Stimulated activated CD4-positive, alpha-beta T cell treated with anti-CD3 and anti-CD28 coated beads, Interleukin-12 subunit alpha, Interleukin-12 subunit beta, amount 100 ng/mL, for 24 hours (primary cell): ENCODE measurements at places on chromosomes 11 and 22.

DNA sequence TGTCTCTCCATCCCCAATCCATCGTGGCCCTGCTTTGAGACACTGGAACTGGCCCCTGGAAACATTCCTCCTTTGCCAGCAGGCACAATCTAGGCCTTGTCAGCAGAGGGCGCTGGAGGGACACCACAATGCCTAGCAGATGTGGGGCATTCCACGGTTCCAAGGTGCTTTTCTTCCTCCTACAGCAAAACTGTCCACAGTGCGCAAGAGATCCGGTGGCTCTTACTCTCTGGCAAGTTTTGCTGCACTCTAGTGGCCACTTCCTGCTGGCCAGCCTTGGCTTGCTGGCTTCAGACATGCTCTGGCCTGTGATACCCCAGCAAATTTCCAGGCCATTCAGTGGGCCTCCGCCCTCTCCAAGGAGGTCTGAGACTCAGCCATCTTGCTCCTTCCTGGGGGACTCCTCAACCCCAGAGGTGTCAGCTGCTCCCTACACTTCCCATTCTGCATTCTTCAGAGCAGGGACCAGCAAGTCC is 17.1 kb upstream of the RBM4B start:
- peak; percentile 84 for DNase-seq

DNA sequence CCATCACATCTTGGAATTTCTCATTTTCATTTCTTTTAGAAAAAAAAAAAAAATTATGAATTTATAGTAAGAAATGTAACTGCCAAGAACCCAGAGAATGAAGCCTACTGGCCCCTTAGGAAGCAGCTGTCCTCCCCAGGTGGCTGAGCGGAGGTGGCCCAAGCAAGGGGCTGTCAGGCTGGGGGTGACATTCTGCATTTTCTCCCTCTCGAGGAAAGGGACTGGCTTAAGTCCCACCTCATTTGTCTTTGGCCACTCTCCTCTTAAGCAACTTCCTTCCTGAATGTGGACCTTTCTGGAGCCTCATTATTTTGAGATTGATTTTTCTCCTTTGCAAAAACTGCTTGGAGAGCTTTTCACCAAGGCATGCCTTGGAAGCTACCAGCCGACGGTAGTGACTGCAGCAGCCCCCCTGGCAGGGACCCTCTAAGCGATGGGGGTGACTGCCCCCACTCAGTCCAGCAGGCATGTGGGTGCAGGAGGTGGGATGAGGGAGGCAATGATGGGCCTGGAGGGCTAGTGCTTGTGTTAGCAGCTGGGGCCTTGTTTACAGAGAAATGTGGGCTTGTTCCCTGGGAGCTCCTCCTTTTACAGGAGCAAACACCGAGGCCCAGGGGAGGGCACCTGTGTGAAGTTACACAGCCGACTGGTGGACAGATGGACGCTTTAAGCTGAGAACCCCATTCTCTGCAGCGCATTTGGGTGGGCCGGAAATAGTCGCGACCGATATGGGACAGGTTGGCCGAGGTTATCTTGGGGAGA is 111.7 kb downstream of the MORC2 start:
- DNase-seq: no peak

GRCh38 chr11:78427615-78428265 is 10.1 kb upstream of the GAB2 start:
- DNase-seq: no peak

DNA sequence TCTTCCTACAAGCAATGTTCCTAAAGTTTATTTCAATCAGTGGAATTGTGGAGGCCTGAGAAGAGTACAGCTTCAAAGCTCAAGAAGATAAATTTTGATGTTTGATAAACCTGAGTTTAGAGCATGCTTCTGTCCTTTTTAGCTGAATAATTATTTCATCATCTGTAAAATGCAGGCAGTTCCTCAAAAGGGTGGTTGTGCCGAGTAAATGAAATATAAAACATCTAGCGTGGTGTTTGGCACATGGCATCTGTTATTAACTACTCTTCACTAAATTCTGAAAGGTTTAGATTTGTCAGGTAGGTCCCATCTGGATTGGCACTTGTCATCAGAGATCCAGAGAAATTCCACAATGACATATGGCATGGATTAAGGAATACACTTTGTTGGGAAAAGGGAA is 155.1 kb downstream of the DDX10 start:
- DNase-seq: no peak

DNA sequence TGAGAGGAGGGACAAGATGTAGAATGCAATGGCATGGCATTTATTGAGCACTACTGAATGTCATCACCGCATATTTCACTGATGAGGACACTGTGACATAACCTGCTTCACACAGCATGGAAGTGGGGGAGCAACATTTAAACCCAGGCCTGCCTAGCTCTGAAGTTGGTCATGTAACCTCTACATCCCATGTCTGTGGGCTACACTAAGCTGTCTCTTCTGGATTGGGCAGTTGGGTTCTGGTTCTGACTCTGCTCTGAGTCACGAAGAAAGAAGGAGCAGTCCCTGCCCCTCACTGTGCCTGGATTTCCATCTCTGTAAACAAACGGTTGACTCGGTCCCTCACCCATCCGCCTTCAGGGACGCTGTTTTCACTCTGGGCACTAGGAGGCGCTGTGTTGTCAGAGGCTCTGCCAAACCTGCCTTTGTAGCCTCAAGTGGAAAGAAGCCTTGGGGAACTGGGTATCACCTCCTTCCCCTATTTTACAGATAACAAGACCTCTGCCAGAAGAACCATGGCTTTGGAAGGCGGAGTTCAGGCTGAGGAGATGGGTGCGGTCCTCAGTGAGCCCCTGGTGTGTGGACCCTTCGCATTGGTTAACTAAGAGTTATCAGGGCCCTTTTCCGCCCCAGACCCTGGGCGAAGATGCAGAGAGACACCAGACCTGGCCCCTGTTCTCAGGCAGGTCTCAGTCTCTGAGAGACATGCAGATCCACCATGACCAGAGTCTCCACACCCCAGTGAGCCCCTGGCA is 12.7 kb upstream of the ARHGEF17 start:
- peak; percentile 72 for DNase-seq

GRCh38 chr22:22075382-22076163 is 93.0 kb upstream of the TOP3B start:
- DNase-seq: no peak

DNA sequence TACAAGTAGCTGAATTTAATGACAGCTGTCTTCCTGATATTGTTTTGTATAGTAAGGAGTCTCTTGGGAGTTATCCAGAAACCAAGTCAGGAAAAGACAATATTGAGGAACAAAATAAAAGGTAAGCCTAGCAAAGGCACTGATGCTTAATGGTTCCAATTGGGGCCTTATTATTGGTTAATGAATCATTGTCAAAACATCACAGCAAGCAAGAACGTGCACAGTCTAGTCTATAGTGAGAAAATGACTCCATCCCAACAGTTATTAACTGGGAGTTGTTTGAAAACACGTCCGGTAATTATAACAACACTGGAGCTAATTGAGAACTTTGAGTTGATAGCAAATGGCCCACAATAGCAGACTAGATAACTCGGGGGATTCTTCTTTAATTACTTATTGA is 17.7 kb downstream of the BSX start:
- no peak for DNase-seq

- no peak for DNase-seq
Measured at GRCh38 chr11:76684516-76684915, 14.0 kb upstream of the LRRC32 start.

GRCh38 chr11:2348986-2349385 is 28.1 kb upstream of the CD81 start:
- no peak for DNase-seq

DNA sequence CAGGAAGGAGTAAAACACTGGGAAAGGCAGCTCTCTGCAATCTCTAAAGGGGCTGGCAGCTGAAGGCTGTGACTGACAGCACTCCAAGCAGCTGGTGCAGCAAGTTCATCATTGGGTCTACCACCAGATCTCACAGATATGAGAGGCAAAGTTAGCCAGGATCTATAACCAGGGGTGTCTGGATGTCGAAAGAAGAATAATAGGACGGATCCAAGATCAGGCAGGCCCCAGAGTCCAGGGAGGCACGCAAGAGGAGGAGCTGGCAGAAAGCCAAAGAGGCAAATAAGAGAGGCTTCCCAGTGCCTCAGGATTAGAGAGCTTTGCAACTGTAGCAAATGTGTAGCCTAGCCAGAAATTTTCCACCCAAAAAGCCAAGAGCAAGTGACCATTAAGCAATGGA is 77.1 kb downstream of the RBMXL2 start:
- DNase-seq: no peak

DNA sequence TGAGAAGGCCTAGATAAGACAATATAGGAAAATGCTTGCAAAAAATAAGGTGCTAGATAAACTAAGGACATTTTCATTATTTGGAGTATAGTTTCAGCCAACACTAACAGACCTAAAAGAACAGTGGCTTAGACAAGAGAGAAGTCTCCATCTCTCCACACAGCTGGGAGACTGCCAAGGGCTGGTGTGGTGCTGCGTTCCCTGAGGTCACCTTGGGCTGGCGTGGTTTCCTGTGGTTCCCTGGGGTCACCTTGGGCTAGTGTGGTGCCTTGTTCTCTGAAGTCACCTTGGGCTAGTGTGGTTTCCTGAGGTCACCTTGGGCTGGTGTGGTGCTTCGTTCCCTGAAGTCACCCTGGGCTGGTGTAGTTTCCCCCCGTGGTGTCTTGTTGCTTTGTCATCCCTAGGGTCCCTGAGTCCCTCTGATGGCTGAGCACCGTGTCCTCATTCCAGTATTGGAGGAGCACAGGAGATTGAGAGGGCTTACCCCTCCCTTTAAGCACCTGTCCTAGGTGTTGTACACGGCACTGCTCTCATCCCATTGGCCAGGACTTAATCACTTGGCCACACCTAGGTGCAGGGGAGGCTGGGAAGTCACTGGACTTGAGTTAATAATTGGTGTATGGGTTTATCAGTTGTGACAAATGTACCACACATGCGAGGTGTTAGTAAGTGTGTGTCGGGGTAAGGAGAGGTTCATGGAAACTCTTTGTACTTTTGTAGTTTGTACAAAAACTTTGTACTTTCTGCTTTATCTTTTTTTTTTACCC is 14.9 kb downstream of the SAMM50 start:
- DNase-seq: no peak

GRCh38 chr22:20574920-20575353 is 67.5 kb downstream of the MED15 start:
- no peak for DNase-seq

DNA sequence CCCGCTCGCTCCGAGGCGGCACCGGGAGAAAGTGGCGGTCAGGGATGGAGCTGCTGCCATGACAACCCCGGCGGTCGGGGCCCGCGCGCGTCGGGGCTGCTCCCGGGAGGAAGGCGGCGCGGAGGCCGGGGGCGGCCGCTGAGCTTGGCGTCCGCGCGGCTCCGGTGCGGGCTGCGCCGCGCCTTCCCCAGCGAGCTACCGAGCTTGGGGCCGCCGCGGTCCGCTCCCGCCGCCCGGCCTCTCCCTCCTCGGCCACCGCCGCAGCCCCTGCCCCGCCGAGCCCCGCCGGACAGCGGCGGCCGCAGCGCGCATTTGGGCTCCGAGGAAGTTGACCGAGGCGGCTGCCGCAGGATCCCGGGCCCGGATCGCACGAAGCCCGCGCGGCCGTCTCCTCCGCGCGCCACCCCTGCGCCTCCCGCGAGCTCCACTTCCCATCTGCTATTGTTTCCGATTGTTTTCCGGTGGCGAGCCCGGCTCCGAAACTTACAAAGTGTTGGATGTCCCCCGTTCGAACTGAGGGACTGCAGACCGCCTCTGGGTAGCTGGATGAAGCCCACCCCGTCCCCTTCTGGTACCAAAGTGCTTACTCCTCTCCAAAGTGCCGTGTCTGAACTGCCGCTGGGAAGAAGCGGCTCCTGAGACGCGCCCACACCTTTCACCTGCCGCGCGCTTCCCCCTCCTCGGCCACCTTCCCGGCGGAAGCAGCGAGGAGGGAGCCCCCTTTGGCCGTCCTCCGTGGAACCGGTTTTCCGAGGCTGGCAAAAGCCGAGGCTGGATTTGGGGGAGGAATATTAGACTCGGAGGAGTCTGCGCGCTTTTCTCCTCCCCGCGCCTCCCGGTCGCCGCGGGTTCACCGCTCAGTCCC is 540.3 kb downstream of the NTM start:
- no peak for DNase-seq

GRCh38 chr22:24066865-24067264 is 55.8 kb downstream of the CABIN1 start:
- no peak for DNase-seq

DNA sequence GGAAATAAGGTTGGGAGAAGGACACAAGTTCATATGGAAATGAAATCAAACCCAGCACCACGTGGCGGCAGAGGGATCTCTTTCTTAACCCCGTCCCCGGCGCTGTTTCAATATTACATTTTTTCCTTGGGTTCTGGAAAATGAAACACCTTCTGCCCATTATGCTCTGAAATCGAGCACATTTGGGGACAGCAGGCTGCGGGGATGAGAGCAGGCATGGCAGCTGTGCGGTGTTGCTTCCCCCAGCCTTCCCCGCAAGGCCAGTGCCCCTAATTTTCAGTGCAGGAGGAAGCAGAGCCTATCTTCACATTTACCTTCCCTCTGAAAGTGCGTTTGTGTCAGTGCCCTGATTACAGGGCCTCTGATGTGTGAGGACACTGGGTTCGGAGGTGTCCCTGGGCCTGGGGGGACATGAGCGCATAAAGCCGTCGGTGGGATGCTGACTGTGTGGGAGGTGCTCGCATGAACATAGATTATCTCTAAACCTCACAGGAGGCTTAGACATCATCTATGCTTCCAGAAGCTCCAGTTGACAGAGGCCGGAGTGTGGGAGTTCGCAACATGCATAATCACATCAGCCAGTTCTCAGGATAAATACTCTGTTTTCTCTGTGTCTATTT is 921.3 kb downstream of the BRD1 start:
- no peak for DNase-seq

DNA sequence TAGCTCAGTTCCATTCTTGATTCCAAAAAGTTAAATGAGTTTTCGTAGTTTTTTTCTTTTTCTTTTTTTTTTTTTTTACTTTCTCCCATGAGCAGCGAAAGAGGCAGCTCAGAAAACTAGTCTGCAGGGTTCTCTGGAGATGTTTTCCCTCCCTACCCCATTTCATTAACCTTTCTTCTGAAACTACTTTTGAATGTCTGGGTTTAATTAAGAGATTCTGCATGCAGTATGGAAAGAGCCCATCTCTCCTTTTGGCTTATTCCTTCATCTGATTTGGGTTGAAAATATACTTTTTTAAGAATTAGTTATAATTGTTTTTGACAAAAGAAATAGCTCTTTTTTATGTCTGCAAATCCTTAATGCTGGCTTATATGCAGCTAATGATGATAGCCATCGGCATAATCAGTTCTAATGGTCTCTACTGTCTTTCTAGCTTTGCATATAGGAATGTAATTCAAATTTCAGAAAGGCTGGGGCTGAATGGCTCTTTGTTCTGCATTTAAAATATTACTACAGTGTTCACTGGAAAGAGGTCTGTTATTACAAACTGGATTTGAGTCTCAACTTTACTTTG is 265.3 kb downstream of the FAT3 start:
- no peak for DNase-seq

- no peak for DNase-seq
Measured at GRCh38 chr11:73221451-73221850, 3.4 kb downstream of the P2RY2 start.
